Nucleus accumbens (tissue), 56 donors: ENCODE measurements at places on chromosomes 16 and 17.

- no peak for DNase-seq
Observed at GRCh38 chr16:82544378-82545160, 82.2 kb upstream of the CDH13 start.

DNA sequence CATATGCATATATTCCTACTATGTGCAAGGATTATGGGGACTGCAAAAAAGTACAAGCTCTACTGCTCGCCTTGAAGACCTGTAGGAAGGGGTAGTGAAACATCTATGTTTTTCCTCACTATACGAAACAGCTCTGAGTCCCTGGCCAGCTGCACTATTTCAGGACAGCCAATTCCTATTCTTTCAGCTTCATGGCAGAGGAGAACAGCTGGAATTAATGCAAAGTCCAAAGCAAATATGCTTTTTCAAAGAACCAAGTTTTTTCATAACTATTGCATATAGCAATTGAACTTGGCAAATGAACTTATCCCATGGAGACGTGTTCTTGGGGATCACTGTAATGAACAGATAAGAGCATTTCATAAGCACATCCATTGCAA lies 122.3 kb downstream of the SPACA3 start:
- no peak for DNase-seq

- DNase-seq: peak; percentile 96
Observed at GRCh38 chr16:4416200-4417032, at the start of gene CORO7. CORO7 (minus strand) TSS chr16:4416596; CDS start chr16:4416518, 78 bp downstream.

DNA sequence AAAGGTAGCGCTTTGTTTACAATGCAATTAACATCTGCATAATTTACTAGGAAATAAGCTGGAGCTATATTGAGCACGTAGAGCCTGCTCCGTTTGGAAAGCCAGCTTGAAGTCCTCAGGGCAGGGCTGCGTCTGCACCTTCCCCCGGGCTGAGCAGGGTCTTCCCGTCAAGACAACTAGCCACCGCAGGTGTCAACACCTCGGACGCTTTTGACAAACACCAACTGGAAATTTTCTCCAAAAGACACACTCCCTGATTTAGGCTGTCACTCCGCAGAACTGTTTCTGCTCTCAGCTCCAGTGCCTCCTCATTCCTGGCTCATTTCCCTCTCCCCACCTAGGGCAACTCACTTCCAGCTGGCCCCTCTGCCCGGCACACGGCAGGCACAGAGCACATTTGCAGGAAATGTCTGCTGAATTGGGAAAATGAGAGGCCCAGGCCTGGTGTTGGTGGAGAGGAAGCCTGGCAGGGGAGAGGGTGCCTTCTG lies 170.3 kb downstream of the MAF start:
- DNase-seq: no peak

GRCh38 chr16:11706180-11706742 lies 36.4 kb downstream of the TXNDC11 start:
- DNase-seq: peak; percentile 36

- DNase-seq: no peak
Observed at GRCh38 chr17:54435966-54436365, 464.7 kb upstream of the TOM1L1 start.

DNA sequence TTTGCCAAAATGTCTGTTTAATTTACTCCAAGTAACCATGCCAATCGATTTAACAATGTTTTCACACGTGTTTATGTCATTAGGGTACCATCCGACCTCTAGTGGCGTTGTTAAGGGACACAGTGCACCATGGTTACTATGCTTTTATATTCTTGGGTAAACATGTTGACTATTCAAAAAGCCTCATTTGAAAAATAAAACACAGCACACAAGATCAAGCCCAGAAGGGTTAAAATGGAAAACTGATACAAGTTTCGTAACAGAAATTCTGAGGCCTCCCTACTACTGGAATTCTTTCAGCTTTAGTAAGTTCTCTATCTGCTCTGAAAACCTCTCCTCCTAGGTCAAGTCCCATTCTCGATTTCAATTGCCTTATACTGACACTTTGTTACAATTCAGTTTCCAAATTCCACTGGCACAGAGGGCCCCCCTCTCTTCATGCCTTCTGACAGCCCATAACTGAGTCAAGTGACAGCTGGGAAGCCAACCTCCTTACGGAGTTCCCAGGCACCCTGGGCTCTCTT lies 2.1 kb downstream of the CFAP20 start:
- no peak for DNase-seq

GRCh38 chr17:1829216-1829591 lies 498 bp downstream of the SMYD4 start:
- no peak for DNase-seq

- no peak for DNase-seq
Observed at GRCh38 chr17:36133602-36134236, 30.1 kb downstream of the CCL4 start.

DNA sequence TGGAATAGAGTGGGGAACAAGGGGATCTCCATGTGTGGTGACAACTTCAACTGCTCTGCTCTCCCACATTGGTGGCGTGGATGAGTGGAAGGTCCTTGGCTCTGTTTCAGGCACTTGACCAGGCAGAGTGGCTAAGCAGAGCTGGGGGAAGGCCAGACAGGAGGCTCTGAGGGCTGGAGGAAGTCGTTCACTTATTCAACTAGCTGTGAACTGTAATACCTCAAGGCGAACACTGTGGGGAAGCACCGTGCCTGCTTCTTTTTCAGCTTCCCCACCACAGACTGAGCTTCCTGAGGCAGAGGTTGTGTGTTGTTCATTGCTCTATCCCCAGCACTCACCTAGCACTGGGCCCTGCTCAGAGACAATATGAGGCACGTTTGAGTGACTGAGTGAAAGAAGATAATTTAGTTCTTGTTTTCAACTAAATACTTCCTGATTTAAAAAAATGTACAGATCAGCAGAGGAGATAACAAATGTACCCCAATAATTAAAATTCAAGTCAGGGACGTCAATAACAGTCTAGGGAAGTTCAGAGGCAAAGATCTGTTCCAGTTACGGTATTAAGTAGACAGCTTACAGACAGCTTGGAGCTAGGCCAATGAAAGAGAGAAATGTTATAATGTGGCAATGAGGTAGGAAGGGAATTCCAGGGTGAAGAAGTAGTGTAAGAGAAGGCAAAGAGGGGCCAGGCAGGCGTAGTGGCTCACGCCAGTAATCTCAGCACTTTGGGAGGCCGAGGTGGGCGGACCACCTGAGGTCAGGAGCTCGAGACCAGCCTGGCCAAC lies 34.7 kb downstream of the MYO18A start:
- peak; percentile 29 for DNase-seq

DNA sequence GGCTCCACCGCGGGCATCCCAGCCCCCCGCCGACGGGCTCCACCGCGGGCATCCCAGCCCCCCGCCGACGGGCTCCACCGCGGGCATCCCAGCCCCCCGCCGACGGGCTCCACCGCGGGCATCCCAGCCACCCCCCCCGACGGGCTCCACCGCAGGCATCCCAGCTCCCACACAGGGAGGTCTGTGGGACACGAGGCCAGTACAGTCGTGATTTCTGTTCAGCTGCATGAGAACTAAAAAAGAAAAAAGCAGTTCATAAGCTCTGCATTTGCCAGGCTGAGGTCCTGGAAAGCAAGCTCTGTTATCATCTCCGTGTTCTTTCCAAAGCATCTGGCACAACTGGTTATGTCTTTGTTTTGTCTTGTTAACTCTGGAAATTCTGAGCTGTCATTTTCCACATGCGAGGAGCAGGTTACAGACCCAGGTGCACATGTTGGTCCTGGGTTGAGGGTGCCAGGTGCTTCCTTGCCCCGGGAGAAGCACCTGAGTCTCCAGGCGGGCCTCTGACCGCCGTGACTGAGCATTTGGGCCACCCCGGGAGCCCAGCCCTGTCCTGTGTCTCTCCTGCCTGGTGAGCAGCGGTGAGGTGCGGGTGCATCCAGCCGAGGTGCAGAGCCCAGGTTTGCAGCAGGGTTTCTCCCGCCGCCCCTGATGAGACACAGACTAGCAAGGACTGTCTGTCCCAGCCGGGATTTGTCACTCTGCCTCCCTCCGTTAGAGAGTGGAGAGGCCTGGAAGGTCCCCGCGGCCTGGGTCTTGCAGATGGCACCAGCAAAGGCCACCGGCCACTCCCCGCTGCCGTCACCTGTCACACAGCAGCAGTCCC lies 9.9 kb upstream of the WFIKKN1 start:
- DNase-seq: no peak

DNA sequence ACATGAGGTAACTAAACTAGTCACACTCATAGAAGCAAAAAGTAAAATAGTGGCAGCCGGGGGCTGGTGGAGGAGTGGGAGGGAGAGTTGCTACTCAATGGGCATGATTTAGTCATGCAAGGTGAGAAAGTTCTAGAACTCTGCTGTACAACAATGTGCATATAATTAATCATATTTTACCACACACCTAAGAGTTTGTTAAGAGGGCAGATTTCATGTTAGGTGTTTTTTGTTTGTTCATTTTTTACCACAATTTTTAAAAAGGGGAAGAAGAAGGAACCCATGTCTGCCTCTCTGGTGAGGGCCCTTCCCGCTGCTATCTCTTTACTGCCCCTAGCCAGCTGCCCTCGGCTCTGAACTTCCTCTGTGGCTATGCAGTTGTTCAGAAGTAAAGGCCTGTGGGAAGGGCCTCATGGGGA lies 11.2 kb downstream of the CD300LB start:
- DNase-seq: no peak

- DNase-seq: no peak
Observed at GRCh38 chr16:27335349-27336053, 21.7 kb downstream of the IL4R start.

GRCh38 chr17:6755281-6755680 lies 565 bp upstream of the XAF1 start:
- no peak for DNase-seq

DNA sequence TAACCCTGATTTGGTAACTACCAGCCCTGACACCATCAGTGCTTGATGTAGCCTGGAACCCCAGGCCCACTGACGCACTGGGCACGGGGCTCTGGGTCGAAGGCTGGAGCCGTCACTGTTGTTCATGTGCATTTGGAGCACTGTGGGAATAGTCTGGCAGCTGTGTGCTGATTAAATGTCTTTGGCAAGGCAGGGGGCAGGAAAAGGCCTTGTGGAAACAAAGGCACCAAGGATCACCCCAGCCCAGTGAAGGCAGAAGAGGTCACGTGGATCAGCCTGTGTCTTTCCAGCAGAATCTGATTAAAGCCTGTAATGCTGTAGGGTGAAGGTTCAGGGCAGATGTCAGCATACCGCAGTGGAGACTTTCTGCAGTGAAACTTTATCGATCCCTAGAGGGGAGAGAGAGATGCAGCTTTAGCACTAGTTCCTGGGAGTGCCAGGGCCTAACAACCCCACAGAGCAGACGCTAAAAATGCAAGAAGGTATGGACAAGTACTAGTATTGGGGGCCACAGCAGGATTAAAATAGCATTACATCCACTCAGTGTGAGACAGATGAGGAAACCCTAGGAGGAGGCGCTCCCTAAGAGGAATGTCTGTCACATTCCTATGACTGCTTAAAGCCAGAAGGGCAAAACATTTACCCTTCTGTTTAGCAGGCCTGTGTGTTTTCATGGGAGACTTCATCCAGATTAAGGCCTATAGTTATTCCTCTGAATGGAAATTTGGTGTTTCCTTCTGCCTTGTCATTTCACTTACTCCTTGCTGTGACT lies 9.7 kb downstream of the ZNHIT3 start:
- DNase-seq: peak; percentile 12

- DNase-seq: no peak
Observed at GRCh38 chr17:19242323-19242722, 5.2 kb downstream of the EPN2 start.
